Activated CD8-positive, alpha-beta memory T cell treated with anti-CD3 and anti-CD28 coated beads for 4 hours (primary cell): ENCODE measurements at places on chromosomes 11 and 22.

- no peak for DNase-seq
Observed at GRCh38 chr11:17936790-17937189, 76.1 kb downstream of the SERGEF start.

- no peak for DNase-seq
Observed at GRCh38 chr11:64384028-64384737, 25.2 kb downstream of the RPS6KA4 start.

DNA sequence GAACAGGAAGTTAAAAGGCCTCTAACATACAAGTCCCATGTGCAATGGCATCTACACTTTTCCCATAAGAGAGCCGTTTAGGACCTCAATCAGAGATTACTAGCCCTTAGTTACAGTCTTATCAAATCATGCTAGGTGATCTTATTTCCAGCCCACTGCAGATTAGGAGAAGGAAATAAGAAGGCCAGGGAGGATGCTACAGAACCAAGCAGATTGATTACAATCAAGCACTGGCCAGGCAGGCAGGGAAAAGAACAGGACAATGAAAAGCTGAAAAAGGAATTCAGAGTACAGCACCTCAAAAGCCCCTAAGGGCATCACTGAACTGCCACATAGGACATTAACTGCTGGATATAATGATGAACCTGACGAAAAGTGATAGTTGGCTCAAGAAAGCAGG, 73.0 kb downstream of the CLPB start:
- no peak for DNase-seq

GRCh38 chr11:93659841-93660240, 1.6 kb upstream of the CEP295 start:
- no peak for DNase-seq

GRCh38 chr22:35627267-35628041, 10.3 kb upstream of the MB start:
- peak; percentile 30 for DNase-seq
